ENCODE measurements at places on chromosomes 3 and 15.

DNA sequence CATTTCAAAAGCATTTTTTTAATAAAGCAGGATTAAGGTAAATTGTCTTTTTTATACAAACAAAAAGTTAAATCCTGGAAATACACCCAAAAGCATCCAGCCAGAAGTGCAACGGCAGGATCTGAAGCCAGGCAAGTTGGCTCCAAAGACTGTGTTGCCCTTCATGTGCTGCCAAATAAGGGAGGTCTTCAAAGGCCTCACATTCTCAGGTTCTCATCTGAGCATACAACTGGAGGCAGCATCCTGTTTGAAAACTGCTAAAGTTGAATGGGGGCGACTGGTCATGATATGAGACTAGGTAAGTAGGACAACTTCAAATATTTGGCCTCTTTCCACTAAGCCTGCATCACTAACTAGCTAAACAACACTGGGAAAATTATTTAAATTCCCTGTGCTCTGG, 52.2 kb downstream of the IMPG2 start:
- DNase-seq = no peak

GRCh38 chr3:48402281-48402732, 27.6 kb downstream of the PLXNB1 start:
- no peak for DNase-seq

- no peak for DNase-seq
Observed at GRCh38 chr3:46849045-46849631, 14.1 kb downstream of the MYL3 start.

DNA sequence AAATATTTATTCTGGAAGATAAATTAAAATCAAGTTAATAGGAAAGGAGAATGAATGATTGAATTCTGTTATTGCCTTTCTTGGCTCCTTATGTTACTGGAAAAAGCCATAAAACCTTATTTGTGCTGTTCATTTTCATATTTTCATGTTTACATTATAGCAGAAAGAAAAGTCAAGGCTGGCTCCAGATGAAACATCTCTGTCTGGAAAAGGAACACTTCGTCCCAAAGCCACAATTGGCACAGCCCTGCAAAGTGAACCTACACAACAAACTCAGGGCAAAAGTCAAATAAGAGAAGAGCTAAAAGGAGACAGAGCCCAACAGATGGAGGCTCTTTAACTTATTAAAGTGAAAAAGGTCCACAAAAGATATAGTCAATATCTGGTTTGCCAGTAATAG, 73.4 kb downstream of the GTPBP8 start:
- no peak for DNase-seq

DNA sequence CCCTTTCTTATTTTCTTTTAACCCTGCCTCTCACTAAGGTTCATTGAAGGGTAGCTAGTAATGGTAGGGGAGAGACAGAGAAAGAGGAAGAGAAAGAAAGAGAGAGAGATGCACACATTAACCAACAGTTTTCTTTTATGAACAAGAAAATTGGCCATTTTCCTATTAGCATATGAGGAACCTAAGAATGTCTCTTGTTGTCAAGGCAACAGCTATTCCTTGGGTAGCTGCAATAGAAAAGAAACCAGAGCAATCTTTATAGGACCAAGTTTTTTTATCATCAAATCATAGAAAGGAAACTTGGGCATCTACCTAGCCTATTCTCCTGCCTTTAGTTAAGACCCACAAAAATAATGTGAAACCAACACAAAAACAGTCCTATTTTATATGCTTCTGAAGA, 15.0 kb upstream of the CCDC39 start:
- no peak for DNase-seq

- no peak for DNase-seq
Observed at GRCh38 chr3:47016934-47017435, 37.5 kb downstream of the NBEAL2 start.

Measured in COR-L47 (cell line).